ENCODE measurements at places on chromosomes 5 and 9. TPM values are rescaled to one million over a fixed set of nuclear protein-coding genes. Genes with fewer than 3 reads are reported as not detected.

PDE4D gene
- total RNA-seq: 70.7 TPM

ARHGEF39 gene
- 17.2 TPM for total RNA-seq

PCDHGA12 gene
- total RNA-seq: not detected

UBE2QL1 gene
- total RNA-seq: not detected

ISL1 gene
- not detected for total RNA-seq

PNPLA7 gene
- 3.7 TPM for total RNA-seq

HAVCR2 gene
- total RNA-seq: 77.6 TPM

PCDHGA8 gene
- total RNA-seq: not detected

GRCh38 chr9:112063151-112063550 is 111.9 kb downstream of the SUSD1 start:
- H3K4me1 ChIP-seq: peaks cover 31% of the 10 kb centered on the region
- no peaks in the 10 kb centered on the region for H3K27me3 ChIP-seq
- H3K27ac ChIP-seq: peak overlapping the region; percentile 18
- DNase-seq: no peak

- no peak overlapping the region for H3K4me3 ChIP-seq
- no peak for DNase-seq
- H3K27me3 ChIP-seq: no peaks in the 10 kb centered on the region
- peaks cover 33% of the 10 kb centered on the region for H3K36me3 ChIP-seq
- peak overlapping the region; percentile 0 for H3K27ac ChIP-seq
These were observed 35.6 kb downstream of the RBM27 start for GRCh38 chr5:146238973-146239372.

DNA sequence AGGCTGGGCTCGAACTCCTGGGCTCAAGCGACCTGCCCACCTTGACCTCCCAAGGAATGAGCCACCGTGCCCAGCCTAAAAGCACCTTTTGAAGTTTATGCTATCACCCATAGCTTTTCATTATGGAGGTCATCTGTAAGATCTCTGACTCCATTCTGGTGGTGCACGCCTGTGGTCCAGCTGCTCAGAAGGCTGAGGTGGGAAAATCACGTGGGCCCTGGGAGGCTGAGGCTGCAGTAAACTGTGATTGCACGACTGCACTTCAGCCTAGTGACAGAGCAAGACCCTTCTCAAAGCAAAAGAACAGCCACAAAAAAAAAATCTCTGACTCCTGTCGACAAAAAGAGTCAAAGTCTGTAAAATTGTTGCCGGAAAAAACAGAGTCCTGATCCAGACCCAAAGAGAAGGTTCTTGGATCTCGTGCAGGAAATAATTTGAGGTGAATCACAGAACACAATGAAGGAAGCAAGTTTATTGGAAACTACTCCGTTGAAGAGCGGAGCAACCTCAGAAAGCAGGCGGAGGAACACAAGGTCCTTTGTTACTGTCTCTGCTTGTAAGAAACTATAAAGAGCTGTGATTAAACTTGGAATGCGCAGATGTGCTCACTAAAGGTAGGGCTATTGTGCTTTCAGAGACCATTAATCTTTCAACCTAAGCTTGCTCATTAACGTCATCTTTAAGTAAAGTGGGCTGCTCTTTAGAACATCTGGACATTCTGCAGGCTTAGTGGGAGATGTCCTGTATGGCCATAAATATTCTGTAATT is 2.0 kb upstream of the HAUS6 start:
- H3K36me3 ChIP-seq: peaks cover 18% of the 10 kb centered on the region
- no peak for DNase-seq
- no peaks in the 10 kb centered on the region for H3K27me3 ChIP-seq

- H3K27me3 ChIP-seq: peaks cover 2% of the 10 kb centered on the region
- no peak overlapping the region for H3K4me3 ChIP-seq
- no peak overlapping the region for H3K27ac ChIP-seq
- H3K36me3 ChIP-seq: no peaks in the 10 kb centered on the region
These were observed 9.9 kb downstream of the REEP2 start for GRCh38 chr5:138448481-138449398.

GRCh38 chr5:176595386-176595943 is 14.5 kb downstream of the GPRIN1 start:
- H3K36me3 ChIP-seq: no peaks in the 10 kb centered on the region
- no peak for DNase-seq
- H3K4me1 ChIP-seq: peaks cover 8% of the 10 kb centered on the region
- peaks cover 2% of the 10 kb centered on the region for H3K27me3 ChIP-seq

DNA sequence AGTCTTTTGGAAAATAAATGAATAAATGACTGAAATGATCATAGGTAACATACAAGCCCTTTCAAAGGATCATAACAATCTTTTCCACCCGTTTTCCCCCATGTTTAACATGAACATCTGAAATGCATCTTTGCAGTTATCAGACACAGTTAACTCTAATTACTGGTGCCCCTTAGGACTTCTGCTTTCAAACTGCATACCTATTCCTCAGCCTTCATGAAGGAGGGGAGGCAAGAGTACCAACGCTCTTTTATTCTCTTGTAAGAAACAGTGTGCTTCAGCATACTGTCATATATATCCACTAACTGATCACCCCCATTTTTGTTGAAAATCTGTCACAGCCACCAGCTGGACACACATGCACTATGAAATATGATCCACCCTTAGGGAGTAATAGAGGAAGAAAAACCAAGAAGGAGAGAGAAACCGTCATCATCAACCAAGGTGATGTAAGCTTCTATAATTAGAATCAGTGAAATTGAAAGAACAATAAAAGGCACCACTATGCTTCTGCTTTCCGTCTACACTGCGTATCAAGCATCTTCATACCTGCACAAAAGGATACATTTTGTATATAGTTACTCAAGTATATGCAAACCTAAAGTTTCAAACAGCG is 98.7 kb downstream of the RAPGEF6 start:
- no peak for DNase-seq
- H3K27ac ChIP-seq: peak overlapping the region; percentile 62
- H3K36me3 ChIP-seq: peaks cover 32% of the 10 kb centered on the region
- no peaks in the 10 kb centered on the region for H3K27me3 ChIP-seq

DNA sequence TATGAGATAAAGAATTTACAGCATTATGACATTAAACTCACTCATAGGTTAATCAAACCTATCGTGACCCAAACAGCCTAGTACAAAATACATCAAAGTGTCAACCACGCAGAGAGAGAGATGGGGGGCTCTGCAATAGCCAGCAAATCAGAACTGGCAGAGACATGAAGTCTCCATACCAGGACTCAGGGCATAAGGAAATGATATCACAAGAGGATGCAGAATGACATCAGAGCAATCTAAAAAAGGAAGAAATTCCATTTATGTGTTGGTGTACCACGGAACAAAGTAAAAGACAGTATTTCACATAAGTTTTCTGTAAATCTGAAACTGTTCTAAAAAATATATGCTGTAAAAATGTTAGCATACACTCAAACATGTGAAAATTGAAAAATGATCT is 24.6 kb downstream of the BICD2 start:
- peaks cover 44% of the 10 kb centered on the region for H3K4me1 ChIP-seq
- H3K27me3 ChIP-seq: no peaks in the 10 kb centered on the region
- peak overlapping the region; percentile 12 for H3K27ac ChIP-seq
- H3K36me3 ChIP-seq: no peaks in the 10 kb centered on the region

DNA sequence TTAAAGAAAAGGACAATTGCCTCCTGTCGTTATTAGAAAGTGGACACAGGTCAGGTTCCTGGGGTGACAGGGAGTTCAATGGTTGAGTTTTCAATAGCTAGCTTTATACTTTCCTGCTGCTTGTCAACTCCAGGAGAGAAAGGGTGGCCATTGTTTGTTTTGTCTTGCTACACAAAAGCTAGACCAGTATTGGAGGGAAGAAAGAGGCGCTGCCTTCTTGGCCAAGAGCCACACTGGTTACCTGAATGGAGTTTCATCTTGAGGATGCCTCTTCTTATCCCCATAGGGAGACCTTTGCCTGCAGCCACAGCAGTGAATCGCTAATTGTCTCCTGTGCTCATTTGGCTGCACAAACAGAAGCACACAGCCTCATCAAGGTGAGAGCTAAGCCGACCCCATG is 279.4 kb upstream of the GRIA1 start:
- no peak overlapping the region for H3K4me3 ChIP-seq
- no peaks in the 10 kb centered on the region for H3K4me1 ChIP-seq
- H3K27me3 ChIP-seq: no peaks in the 10 kb centered on the region
- no peak for DNase-seq
- no peak overlapping the region for H3K27ac ChIP-seq

Measured in activated CD8-positive, alpha-beta T cell treated with anti-CD3 and anti-CD28 coated beads, Interleukin-2, amount 10 ng/mL, durations not matched to agents 7 days and 5 days (primary cell).